Natural killer cell treated with Interleukin-12 subunit alpha and Interleukin-12 subunit beta and Interleukin-15 and Interleukin-18, amount 100 ng/mL, for 72 hours (primary cell): ENCODE measurements at places on chromosomes 11 and 22. TPM values are rescaled to one million over a fixed set of nuclear protein-coding genes. Genes with fewer than 3 reads are reported as not detected.

GRCh38 chr11:132072858-132073211, 702.4 kb downstream of the NTM start:
- DNase-seq: no peak

DNA sequence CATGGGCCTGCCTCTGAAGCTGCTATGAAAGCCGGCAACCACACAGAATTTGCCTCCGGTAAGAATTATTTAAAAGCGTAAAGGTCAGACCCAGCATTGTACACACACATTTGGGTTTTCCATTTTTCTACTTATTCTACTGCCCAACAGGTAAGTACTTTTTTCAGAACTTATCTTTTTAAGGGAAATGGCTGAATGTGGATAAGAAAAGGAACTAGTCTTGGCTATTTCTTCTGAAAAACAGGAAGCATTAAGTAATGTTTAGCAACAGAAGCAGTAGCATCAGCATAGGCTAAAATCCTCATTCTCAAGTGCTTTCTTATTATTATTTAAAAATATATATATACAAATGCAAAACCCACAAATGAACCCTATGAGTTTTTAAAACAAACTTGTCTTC, 103.1 kb downstream of the MPPED2 start:
- DNase-seq: no peak

DNA sequence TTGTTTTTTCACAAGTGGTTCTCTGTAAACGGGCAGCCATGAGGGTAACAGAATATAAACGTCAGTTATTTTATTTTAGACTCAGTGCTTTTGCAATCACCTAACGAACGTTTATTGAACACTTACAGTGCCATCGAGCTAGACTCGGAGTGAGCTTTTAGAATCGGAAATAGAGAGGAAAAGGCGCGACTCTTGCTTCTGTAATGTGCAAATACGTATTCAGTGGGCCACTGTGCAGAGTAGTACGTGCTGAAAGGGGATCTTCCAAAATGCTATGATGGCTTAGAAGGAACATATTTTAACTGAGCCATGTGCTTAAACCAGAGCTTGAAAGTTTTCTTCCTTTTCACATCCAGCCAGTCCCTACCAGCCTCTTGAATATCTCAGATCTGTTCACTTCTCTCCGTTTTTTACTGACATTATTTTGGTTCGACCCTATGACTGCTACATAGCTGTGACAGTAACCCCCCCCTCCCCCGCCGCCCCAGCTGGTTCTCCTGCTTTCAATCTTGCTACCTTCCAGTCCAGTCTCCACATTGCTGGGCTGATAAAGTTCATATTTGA, 468 bp downstream of the DDIAS start:
- no peak for DNase-seq

DNA sequence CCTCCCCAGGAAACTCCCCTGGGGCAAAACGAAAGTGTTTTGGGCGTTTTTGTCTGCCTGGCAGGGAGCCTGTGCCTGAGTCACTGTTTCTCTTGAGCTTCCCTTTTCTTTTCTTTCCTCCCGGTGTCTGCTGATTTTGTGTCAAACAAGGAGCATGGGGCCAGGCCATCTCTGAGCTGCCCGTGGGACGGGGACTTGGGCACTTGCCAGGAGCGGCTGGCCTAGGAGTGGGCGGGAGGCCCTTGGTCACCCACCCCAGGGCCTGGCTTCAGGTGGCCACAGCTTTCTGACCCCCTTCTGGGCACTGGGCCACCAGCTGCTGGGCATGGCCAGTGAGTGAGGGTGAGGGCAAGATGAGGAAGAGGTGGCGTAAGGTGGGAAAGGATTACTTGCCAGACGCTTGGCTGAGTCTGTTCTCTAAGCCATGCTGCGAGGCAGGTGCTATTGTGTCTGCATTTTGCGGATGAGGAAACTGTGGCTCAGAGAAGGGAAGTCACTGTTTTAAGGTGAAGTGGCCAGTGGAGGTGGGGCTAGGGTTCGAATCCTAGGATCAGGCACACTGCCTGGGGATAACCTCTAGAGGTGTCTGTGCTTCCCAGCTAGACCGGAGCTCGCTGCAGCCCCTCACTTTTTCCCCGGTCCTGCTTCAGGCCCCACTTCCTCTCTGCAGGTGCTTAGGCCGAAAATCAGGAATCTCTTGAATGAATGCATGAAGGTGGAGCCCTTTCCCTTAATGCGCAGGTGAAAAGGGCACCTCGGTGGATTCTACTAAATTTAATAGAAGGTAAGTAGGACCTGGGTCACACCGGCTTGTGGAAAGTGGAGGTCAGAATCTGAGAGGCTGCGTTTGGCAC, 7.8 kb upstream of the NFAM1 start:
- no peak for DNase-seq

The OR51B5 gene
- total RNA-seq: not detected

DNA sequence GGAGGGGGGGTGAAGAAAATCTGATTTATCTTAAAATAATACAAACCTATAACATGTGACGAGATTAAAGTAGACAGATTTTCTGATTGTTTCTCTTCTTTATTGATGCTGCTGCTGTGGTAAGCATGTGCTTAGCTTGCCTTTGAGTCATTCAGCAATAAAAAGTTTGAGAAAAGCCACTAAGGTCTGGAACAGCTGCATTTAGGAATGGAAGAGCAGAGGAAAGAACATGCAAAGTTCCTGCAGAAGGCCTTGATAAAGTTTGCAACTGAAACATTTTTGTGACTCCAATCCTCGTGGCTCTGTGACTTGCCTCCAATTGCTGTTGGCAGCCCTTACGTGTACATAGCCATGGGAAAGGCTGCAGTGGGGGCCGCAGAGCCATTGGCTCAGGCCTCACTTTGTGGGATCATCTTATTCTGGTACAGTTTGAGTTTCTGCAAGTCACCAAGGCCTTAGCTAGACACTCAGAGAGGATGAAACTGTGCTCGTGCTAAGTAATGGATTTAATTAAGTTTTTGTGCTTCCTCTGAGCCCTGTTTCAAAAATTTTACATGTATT, 370.2 kb downstream of the AASDHPPT start:
- no peak for DNase-seq

DNA sequence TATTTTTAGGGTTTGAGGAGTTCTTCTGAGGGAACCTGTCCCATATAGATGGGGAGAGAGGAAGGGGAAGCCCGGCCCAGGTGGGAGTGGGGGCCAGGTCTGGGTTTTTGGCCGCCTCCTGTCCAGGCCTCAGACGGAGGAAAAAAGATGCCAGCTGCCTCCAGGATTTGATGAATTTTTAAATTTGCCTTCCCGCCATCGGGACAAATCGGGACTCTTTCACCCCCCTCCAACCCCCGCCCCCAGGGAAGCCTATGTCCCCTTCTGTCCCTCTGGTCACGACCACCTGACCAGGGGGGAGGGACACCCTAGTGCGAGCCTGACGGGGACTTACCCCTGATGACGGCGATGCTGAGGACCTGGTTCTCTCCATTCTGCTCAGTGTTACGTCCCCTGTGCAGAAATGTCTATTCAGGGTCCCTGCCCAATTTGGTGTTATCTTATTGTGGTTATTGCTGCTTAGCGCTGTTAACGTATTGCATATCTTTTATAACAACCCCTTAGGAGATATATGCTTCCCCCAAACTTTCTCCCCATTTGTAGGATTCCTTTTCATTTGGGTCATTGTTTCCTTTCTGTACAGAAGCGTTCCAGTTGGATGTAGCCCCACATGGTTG, 115.9 kb upstream of the GRK3 start:
- DNase-seq: no peak

DNA sequence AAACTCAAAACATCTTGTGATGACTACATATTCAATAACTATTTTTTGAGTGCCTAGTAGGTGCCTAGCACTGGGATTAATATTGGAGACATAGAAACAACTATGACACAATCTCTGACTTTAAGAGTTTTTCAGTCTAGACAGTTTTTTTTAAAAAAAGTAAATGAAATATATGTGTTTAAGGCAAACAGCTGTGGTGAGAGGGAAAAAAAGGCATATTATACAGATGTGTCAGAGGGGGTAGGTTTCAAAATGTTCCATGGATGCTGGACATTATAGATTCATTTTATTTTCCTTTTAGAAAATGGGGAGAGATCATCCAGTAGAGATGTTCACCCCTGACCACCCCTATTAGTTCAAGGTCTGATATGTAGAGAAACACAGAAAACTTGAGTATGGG, 90.8 kb downstream of the LUZP2 start:
- no peak for DNase-seq

DNA sequence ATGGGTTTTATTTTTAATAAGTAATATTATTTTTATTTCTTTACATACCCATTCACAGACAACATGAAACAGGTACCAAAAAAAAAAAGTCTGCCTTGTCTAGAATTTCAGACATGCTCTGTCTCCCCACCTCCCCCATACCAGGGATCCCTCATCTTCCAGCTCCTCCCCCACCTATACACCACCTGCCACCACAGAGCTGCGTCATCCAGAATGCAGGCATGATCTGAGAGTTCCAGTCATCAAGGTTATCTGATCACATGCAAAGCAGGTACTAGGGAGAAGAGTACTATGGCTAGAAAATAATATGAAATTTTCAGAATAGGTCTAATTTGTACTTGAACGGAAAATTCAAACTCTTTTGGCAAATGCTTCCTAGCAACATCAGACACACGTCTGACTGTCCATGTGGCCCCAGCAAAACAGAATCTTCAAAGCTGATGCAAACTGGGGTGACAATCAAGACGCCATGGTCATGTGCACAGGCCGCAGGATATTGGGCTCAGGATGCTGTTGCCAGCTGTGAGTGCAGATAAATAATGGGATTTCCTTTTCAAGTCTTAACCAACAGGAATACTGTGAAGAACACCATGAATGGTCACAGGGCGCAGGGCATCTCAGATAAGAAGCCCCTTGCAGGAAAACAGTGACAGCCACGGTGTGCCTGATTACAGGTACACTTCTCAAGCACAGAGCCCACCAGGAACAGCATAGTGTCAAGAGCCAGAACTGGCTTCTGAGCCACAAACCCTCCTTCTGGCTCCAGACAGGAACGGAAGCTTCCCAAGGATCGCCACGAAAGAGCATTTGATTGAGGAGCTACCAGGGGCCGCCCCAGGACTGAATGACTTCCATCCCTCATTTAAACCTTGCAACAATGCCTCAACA, 169.5 kb downstream of the EFCAB6 start:
- no peak for DNase-seq

The SMCO4 gene
- 12.7 TPM for total RNA-seq

The P2RY2 gene
- not detected for total RNA-seq

DNA sequence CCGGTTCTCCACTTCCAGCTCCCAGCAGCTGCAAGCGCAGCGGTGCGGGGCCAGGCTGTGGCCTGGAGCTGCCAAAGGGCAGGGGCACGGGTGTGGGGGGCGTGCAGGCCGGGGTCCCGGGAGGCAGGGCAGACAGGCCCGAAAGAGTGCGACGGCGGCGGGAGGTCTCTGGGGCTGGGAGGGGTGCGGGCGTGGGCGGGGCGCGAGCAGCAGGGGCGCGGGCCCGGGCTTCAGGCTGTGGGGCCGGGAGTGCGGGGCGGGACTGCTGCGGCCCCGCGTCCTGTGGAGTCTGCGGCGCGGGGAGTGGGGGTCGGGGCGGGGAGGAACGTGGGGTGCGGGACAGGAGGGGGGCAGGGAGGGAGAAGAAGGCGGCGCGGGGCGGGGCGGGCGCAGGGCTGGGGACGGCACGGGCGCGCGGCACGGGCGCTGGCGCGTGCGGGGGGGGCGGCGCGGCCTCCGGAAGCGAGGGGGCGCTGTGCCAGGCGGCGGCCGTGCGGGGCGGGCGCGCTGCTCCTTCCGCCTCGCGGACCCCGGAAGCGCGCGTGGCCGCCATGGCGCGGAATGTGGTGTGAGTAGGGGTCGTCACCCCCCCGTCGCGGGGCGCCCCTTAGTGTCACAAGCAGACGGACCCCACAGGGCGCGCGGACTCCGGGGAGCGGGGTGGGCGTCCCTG, at the start of gene MRPL23:
TSS of gene MRPL23 (plus strand) at position 521 of the 673 bp plus-strand sequence. CDS start at position 552, 31 bp downstream.
- no peak for DNase-seq

The TMEM151A gene
- not detected for total RNA-seq

The TMEM41B gene
- 25.9 TPM for total RNA-seq

GRCh38 chr11:69295995-69296889, 2.3 kb downstream of the MYEOV start:
- no peak for DNase-seq

DNA sequence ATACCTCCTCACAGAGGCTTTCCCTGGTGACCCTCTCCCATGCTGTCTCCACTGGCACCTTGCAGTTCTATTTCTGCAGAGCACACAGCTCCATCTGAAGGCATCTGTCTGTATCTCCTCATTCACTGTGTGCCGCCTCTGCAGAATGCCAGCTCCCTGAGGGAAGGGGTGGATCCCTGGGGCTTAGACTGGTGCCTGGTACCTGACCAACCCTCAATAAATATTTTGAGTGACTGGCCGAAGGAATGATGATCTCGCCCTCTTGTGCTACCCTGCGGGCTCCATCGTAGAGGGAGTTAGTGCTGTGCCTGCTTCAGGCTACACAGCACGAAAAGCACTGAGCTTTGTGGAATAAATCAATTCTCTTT, 1.6 kb downstream of the CBX7 start:
- no peak for DNase-seq

DNA sequence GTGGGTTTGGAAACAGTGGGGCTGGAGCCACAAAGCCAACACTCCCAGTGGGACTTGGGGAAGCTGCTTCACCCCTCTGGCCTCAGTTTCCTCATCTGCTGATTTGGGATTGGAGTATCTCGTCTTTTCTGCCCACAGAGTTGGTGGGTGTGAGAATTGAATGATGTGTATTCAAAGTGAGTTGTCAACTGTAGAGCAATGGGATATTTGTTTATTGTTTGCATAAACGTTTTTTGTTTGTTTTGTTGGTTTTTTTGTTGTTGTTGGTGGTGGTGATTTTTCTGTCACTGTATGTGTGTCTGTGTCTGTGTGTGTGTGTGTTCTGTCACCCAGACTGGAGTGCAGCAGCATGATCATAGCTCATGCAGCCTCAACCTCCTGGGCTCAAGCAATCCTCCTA, 542.0 kb downstream of the MIAT start:
- DNase-seq: no peak

DNA sequence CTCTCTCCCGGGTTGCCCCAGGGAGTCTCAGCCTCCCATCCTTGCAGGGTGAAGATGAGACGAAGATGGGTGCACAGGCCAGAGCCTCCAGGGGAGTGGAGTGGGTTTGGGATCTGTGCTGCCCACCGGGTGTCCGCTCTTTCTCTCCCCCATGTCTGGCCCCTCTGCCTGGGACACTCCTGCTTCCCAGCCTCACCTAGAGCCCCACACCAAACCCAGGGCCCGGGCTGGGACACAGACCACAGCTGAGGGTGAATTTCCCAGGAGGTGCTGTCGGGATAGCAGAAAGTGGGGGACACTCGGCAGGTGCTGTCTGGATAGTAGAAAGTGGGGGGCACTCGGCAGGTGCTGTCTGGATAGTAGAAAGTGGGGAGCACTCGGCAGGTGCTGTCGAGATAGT, 25.0 kb upstream of the KRTAP5-7 start:
- no peak for DNase-seq

- no peak for DNase-seq
Measured at GRCh38 chr11:34492806-34493414, 20.7 kb downstream of the ELF5 start.

The FIBIN gene
- total RNA-seq: not detected

- no peak for DNase-seq
Measured at GRCh38 chr22:41280065-41280464, 5.9 kb downstream of the RANGAP1 start.

The OR5I1 gene
- total RNA-seq: not detected

- no peak for DNase-seq
Measured at GRCh38 chr11:134532921-134533421, 120.9 kb upstream of the B3GAT1 start.

The SLC3A2 gene
- 307 TPM for total RNA-seq
